Right cardiac atrium (tissue), 5 donors: ENCODE measurements at places on chromosomes 7 and 10. TPM values are rescaled to one million over a fixed set of nuclear protein-coding genes. Genes with fewer than 3 reads are reported as not detected.
A peak's percentile ranks its signal among the peaks of the same experiment; 100 is the strongest.

AMPH gene
- total RNA-seq: 3.2 TPM

GRCh38 chr10:87775766-87776165 is 42.3 kb downstream of the ATAD1 start:
- no peak for DNase-seq

DNA sequence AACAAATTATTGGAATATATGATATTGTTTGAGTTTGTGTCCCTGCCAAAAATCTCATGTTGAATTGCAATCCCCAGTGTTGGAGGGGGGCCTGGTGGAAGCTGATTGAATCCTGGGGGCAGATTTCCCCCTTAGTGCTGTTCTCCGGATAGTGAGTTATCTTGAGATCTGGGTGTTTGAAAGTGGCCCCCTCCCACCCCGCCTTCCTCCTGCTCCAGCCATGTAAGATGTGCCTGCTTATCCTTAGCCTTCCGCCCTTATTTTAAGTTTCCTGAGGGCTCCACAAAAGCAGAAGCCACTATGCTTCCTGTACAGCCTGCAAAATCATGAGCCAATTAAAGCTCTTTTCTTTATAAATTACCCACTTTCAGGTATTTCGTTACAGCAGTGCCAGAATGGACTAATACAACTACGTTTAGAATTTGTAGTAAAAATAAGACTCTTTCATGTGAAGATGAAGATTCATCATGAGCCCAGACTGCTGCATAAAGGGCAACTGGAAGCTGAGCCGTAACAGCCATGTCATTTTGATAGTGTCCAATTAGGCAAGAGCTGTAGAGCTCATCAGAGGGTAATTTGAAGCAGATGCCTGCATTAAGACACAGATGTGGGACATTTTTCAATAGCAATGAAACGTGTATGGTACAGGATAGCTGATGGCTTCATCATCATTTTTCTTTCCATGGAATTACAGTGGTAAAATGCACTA is 1007.2 kb downstream of the REEP3 start:
- no peak for DNase-seq

- no peak for DNase-seq
These were observed 175.5 kb upstream of the KLF6 start for GRCh38 chr10:3960496-3960895.

GRCh38 chr10:73163096-73163495 is 4.7 kb downstream of the ECD start:
- no peak for DNase-seq

TLX1 gene
- 1.0 TPM for total RNA-seq

OR6V1 gene
- not detected for total RNA-seq

DNA sequence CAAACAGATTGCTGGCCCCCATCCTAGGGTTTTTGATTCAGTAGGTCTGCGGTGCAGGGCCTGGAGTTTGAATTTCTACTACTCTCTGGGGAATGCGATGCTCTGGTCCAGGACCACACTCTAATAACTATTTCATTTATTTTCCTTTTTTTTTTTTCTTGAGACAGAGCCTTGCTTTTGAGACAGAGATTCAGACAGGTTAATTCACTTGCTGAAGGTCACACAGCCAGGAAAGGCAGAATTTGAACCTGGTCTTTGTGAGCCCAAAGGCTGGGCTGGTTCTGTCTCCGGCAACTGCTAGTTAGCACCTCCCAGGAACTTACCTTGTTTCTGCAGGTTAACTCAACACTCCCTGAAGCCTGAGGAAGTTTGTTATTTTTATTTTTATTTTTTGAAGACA is 11.5 kb downstream of the SPACDR start:
- no peak for DNase-seq

GRCh38 chr7:6530626-6531491 is 20.4 kb downstream of the GRID2IP start:
- DNase-seq: no peak

- peak; percentile 83 for DNase-seq
These were observed 161.2 kb downstream of the CELF2 start for GRCh38 chr10:11178606-11179515.

IL6 gene
- 0.43 TPM for total RNA-seq

- DNase-seq: no peak
These were observed 125.2 kb downstream of the CCDC3 start for GRCh38 chr10:12876266-12876665.
